ENCODE measurements at places on chromosomes 2 and 18. TPM values are rescaled to one million over a fixed set of nuclear protein-coding genes. Genes with fewer than 3 reads are reported as not detected.

- no peak for DNase-seq
Observed at GRCh38 chr18:2898186-2898640, 51.4 kb downstream of the EMILIN2 start.

- no peak for DNase-seq
Observed at GRCh38 chr2:241762321-241762932, 14.2 kb upstream of the GAL3ST2 start.

- DNase-seq = no peak
Observed at GRCh38 chr2:6676241-6676640, 189.5 kb downstream of the CMPK2 start.

- no peak for DNase-seq
Observed at GRCh38 chr18:13279181-13280069, 60.9 kb downstream of the LDLRAD4 start.

GRCh38 chr2:459931-460330 lies 172.0 kb upstream of the ALKAL2 start:
- DNase-seq = no peak

- DNase-seq = no peak
Observed at GRCh38 chr2:65549257-65549627, 116.8 kb upstream of the SPRED2 start.

- no peak for DNase-seq
Observed at GRCh38 chr2:109694190-109694589, 80.0 kb downstream of the SOWAHC start.

DNA sequence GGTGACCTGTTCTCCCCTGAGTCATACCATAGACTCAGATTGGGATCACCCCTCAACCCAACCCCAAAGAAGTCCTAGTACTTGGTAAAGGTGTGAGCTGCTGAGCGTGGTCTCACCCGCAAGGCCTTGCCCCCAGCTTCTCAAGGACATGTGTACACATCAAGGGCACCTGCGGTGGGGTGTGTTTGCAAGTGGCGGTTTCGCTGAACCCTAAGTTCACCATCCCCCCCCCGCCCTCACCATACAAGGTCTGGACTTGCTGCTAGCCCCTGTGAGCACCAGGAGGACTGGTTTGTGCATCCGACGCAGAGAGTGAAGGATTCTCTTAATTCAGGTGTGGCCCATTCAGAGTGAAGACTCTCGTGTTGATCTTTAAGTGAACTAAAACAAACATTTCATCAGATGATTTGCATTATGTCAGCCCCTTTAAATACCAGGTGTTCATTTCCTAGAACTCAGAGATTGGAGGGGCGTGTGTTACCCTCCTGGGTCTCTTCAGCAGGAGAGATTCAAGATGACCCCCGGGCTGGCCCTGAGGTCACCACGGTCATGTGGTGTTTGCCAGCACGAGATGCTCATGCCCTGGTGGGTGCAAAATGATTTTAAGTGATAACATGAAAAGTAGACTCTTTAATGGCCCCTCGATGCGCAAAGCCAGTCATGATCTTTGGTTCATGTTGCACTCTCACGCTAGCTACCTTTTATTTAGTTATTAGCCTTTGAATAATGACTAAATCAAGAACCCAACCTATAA lies 27.8 kb downstream of the MTERF4 start:
- DNase-seq = no peak

DNA sequence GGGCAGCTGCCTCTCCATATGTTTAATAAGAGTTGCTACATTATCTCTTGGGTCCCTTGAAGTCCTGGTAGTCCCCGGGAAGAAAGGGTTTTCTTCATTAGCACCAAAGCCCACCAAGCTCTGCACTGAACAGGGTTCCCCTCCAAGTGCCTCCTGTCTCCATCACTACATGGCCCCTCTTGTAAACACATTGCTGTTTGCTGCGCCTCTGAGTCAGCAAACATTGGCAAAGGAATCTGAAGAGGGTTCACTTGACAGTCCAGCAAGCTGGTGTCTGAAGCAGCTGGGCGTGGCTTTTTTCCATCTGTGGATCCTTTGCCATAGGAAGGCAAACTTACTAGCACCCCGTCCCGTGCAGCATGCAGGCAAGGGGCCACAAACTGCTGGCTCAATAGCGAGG lies 82.8 kb downstream of the TEX51 start:
- DNase-seq = no peak

Gene DUSP2
- 9.6 TPM for polyA plus RNA-seq

Gene UGT1A10
- not detected for polyA plus RNA-seq

Gene COL3A1
- polyA plus RNA-seq = 792 TPM

Gene SSB
- 230 TPM for polyA plus RNA-seq

Gene CCDC68
- 9.5 TPM for polyA plus RNA-seq

Gene SLC4A5
- polyA plus RNA-seq = 1.5 TPM

Gene C2orf92
- 8.4 TPM for polyA plus RNA-seq

Gene DCDC2C
- polyA plus RNA-seq = 0.32 TPM

Gene PROM2
- polyA plus RNA-seq = 50.5 TPM

Gene MAP2
- polyA plus RNA-seq = 34.0 TPM

Gene KIAA2012
- 0.38 TPM for polyA plus RNA-seq

Measured in left renal pelvis (tissue), 4 donors.